Dermis blood vessel endothelial cell (primary cell): ENCODE measurements at places on chromosomes 13 and 19. TPM values are rescaled to one million over a fixed set of nuclear protein-coding genes. Genes with fewer than 3 reads are reported as not detected.

DNA sequence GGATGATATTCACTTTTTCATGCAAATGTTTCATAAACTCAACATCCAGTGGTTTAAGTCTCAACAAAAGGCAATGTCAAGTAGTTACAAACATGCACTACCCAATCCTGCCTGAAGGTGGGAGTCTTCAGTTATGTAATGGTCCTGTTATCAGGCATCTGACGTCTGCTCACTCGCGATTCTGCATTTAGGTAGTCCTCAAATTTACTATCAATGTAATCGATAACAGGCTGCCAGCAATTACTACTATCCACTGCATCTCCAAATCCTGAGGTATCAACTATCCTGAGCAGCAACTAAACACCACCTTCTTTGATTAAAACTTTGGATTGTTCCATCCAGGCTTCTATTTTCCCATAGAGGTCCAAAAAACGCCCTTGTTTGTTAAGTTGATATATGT lies 51.2 kb downstream of the NLRP12 start:
- peak; percentile 83 for DNase-seq

SOX1 gene
- total RNA-seq: not detected in 2 replicates

DNA sequence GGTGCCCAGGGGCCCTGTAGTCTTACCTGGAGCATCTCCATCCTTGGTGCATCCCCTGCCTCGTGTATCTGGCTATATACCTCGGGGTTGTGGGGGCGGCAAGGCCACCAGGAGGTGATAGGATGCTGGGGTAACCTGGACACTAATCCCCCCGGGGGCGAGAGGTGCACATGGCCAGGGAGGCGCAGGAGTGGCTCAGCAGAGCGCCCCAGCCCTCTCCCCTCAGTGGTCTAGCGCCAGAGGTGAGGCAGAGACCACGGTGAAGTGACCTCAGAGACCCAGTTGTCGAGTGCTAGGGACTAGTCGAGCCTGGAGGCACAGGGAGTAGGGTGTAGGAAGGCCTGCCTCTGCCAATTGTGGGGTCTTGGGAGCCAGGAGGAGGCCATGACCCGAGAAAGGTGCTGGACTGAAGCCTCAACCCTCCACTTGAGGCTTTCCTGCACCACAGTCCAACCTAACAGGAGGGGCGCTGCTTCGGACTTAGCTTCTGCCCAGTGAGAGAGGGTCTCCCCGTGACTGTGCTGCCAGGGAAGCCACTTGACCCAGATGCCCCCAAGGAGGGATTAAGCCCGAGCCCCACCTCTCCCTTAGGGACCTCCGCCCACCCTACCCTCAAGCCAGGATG lies at the start of gene LHB:
TSS of gene LHB (minus strand) at position 51 of the 625 bp plus-strand sequence. CDS start at position 41, 10 bp downstream.
- no peak for DNase-seq

DNA sequence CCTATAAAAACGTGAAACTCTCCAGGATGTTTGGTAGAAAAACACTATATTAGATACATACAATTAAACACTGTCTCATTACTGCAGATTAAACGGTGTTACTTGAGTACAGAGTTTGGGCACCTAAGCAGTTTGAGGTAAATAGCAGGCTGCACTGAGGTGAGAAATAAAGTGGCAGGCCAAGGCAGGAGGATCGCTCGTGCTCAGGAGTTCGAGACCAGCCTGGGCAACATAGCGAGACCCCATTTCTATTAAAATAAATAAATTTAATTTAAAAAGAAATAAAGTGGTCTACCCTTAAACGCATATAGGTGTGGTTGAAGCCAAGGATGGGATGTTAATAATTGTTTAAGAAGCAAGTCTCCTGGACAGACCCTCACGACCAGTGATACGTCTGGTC lies 1.2 kb downstream of the PSPC1 start:
- peak; percentile 10 for DNase-seq

- DNase-seq: peak; percentile 75
These were observed 34.7 kb upstream of the ESD start for GRCh38 chr13:46831588-46832194.

TNFSF13B gene
- 0.34 and 0.70 TPM in 2 replicates for total RNA-seq

GRCh38 chr19:28039677-28040381 lies 1173.1 kb downstream of the UQCRFS1 start:
- DNase-seq: no peak
